SW480 (cell line): ENCODE measurements at places on chromosomes 11 and 22.

DNA sequence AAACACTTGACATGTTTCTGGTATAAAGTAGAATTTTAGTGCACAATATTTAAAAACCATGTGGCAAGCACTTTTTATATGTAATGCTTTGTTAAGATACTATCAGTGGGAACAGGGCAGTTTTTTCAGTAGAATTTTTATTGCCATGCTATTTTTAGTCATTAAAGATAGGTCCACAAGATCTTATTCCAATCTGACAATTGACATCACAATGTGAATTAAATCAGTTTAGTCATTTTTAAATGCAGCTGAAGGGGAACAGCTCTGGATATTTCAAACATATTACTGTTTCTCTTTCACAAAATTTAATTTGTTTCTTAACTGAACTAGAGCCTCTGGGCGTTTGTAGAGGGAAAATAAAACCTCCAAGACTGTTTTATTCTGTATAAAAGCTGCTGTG, 194.1 kb downstream of the MSANTD4 start:
- no peak for DNase-seq

DNA sequence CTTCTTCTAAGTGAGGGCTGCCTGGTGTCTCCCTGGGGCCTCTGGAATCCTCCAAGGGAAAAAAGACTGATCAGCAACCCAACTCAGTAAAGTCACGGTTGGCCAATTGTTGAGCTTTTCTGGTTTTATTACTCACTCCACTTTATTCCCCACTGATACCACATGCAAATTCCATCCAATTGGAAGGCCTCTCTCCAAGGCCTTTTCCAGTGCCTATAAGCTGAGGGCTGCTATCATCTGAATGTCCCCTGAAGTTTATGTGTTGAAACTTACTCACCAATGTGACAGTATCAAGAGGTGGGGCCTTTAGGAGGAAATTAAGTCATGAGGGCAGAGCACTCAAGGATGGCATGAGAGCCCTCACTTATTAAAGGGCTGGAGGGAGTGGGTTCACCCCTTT, 463.3 kb downstream of the BUD13 start:
- DNase-seq, result no peak

- no peak for DNase-seq
Measured at GRCh38 chr11:31887180-31887579, 76.1 kb upstream of the PAX6 start.

GRCh38 chr22:48279461-48279756, 1517.0 kb downstream of the TBC1D22A start:
- DNase-seq, result no peak

- DNase-seq, result no peak
Measured at GRCh38 chr11:34728609-34729008, 107.7 kb downstream of the EHF start.
